ENCODE measurements at places on chromosomes 3 and 15.
A peak's percentile ranks its signal among the peaks of the same experiment; 100 is the strongest.

DNA sequence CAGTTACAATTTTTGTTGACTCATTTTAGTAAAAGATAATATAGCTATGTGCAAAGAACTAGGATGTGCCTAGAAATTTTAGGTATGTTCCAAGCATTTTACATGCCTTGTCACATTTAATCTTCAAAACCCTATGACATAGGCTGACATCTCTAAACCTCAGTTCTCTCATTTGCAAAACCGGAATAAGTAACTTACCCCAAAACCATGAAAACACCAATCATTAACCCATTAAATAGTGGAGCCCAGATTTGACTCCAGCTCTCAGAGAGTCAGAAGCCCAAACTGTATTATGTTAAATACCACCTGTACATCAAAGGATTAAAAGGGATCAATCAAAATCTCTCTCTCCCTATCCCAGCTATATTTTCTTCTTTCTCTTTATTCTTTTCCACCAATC lies 36.6 kb downstream of the GSK3B start:
- no peak for DNase-seq

GRCh38 chr3:152719264-152719663 lies 115.7 kb upstream of the P2RY1 start:
- DNase-seq: peak; percentile 72

- no peak for DNase-seq
Observed at GRCh38 chr3:43094381-43094780, 11.5 kb downstream of the POMGNT2 start.

DNA sequence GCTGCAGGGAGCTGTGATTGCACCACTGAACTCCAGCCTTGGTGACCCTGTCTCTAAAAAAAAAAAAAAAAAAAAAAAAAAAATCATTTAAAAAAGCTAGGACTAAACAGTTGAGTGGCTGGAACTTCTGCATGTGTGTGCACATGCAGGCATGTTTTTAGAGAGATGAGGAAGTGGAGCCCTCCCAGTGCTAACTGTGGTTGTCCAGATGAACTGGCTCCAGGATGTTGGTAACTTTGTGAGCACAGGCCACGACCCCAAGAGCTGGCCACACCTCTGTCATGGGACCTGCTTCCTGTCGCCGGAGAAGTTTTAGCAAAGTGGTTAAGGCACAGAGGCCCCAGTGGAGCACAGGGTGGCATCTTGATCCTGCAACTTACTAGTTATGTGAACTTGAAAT lies 27.0 kb downstream of the CHCHD6 start:
- DNase-seq: no peak

DNA sequence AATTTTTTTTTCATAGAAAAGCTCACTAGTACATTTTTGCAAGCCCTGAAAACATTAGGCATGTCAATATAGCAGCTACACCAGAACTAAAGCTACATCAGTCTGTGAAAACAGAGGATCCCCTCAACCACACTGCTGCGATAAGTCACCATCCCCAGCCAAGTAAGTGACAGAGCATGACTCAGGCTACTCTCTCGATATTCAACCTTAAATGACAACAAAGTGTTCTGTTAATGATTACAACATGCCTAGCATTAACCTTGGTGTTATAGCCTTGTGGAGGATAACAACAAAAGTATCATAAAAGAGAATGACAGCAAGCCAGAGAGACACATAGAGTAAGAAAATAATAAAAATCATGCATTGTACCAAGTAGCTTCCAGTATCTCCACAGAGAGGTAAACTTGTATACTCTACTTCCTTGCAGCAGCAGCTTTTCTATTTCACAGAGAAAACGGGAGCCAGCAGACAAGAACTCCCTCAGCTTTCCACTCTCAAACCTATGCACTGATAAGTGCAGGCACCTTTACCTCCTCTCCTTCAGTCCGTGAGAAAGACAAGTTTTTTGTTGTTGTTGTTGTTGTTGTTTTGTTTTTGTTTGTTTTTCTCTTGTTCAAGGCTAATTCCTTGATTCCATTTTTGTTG lies 76.6 kb downstream of the GBE1 start:
- no peak for DNase-seq

- DNase-seq: peak; percentile 98
Observed at GRCh38 chr3:28348629-28349468, at the start of the genes AZI2 and ZCWPW2. TSS of gene AZI2 (minus strand) at chr3:28348824. CDS start at chr3:28340617, 8,207 bp downstream. TSS of gene ZCWPW2 (plus strand) at chr3:28348721. CDS start at chr3:28413069, 64,348 bp downstream.

DNA sequence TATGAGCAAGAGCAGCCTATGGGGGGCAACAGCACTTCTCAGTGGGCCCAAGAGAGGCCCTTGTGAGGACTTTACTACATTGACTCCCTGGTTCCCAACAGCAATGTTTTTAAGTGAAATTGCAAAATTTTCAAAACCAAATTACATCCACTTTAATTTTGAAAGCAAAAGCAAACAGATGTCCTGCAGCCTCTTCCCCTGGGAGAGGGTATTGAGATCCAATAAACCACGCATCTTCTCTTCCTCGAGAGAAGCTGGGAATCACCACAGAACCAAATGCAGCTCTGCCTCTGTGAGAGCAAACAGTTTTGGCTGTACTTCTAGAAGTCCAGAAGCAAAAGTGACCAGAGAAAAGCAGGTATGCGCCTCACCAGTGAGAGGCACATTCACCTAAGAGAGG lies 25.2 kb downstream of the NMNAT3 start:
- no peak for DNase-seq

Data from cardiac muscle cell (in vitro differentiated cells and primary cell).